Activated CD8-positive, alpha-beta memory T cell treated with anti-CD3 and anti-CD28 coated beads for 1 hour (primary cell): ENCODE measurements at places on chromosomes 4 and X.

- no peak for DNase-seq
Observed at GRCh38 chrX:107731831-107732502, 43.6 kb downstream of the TSC22D3 start.

GRCh38 chr4:37219242-37219641 lies 25.3 kb upstream of the NWD2 start:
- DNase-seq, result no peak

GRCh38 chrX:31061091-31061490 lies 10.8 kb downstream of the FTHL17 start:
- DNase-seq, result no peak

DNA sequence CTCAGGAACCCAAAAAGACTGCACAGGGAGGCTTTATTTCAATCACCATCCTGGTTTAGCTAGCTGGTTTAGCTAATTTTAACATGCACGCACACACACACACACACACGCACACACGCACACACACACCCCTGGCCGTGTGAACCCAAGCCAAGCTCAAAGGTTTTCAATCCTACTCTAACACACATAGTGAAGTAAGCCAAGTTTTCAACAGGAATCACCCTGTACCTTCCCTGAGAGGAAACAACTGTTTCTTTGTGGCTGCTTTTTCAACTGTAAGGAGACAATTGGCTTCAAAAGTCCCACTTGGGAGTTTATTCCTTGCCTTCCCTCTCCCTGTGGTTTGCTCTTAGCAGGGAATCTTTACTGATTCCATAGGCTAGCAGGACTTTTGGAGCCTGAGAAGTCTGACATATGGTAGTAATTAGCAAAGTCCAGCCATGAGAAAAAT lies 98.9 kb upstream of the BMP3 start:
- DNase-seq, result no peak

- DNase-seq, result no peak
Observed at GRCh38 chr4:122797405-122798094, 29.1 kb upstream of the FGF2 start.

DNA sequence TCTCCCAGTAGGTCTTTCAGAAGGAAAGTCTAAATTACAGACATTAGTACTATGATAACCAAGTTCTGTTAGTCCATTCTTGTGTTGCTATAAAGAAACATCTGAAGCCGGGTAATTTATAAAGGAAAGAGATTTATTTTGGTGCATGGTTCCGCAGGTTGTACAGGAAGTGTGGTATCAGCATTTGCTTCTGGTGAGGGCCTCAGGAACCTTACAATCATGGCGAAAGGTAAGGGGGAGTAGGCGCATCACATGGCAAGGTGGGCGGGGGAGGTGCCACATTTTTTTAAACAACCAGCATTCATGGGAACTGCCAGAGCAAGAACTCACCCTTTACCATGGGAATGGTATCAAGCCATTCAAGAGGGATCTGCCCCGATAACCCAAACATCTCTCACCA lies 26.2 kb upstream of the USP46 start:
- no peak for DNase-seq

- no peak for DNase-seq
Observed at GRCh38 chrX:38346150-38346549, 6.3 kb upstream of the OTC start.
